ENCODE measurements at places on chromosomes 4 and X. TPM values are rescaled to one million over a fixed set of nuclear protein-coding genes. Genes with fewer than 3 reads are reported as not detected.

DNA sequence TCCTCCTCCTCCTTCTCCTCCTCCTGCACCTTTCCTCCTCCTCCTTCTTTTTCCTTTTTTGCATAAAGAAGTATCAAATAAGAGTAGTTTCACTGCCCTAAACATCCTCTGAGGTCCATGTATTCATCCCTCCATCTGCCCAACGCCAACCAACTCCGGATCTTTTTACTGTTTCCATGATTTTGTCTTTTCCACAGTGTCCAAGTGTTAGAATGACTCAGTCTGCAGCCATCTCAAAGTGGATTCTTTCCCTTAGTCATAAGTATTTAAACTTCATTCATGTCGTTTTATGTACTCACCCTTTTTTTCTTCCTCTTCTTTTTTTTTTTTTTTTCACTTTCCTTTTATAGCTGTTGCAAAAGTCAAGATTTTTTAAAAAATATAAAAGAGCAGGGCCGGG, 12.9 kb downstream of the CSF2RA start:
- DNase-seq, result no peak

Gene MAGEA12
- not detected for total RNA-seq

DNA sequence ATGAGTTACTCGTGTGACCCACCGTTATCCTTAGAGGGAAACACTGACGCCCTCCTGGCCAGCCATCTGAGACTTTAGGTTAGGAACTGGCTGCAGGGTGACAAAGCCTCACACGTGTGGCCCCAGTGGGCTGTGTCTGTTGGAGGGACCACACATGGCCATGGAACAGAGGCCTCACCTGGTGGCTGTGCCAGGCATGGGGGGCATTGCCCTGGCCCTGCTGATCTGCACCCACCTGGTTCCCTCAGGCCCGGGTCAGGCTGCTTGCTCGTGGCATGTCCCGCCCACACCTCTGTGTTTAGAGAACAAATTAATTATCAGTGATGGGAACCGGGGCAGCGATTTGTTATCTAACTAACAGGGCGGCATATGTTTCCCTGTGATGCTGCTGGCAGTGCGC, 100.9 kb upstream of the PSAPL1 start:
- no peak for DNase-seq

Gene RAB33A
- 9.7 TPM for total RNA-seq

- DNase-seq, result no peak
Observed at GRCh38 chrX:143664302-143664701, 28.4 kb upstream of the SLITRK4 start.

Gene MSX1
- not detected for total RNA-seq

Gene FREM3
- not detected for total RNA-seq

DNA sequence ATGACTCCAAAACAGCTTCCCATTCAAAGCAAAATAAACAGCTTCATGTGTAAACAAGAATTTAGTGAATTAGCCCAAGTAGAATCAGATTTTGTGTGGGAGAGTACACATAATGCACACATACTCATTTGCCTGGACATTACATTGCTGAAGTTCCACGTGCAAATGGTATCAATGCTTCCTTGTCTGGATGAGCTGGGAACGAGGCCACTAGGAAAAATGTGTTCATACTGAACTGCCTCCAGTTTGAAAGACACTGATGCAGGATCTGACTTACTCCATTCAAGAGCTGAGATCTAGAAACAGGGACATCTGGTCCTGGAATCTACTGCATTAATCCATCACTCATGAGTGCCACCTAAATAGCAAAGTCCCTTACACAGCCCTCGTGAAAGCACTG, 228.0 kb downstream of the APBB2 start:
- no peak for DNase-seq

DNA sequence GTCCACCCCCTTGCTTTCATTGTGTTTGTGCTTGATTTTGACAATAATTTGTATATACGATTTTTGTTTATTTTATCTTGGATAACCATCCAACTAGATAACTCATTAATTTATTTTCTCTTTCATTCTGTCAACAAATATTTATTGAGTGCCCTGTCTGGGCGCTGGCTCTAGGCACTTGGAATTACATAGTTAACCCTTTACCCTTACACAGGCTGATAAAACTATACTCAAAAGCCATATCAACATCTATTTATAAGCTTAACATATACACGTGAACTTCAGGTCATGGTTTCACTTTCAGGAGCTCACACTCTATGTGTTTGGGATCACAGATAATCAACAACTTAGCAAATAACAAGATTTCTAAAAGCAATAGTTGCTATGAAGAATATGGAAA, 226.3 kb upstream of the PPARGC1A start:
- DNase-seq, result no peak

- no peak for DNase-seq
Observed at GRCh38 chr4:160514126-160514525, 1411.2 kb downstream of the RAPGEF2 start.

Gene PFKFB1
- 0.25 TPM for total RNA-seq

DNA sequence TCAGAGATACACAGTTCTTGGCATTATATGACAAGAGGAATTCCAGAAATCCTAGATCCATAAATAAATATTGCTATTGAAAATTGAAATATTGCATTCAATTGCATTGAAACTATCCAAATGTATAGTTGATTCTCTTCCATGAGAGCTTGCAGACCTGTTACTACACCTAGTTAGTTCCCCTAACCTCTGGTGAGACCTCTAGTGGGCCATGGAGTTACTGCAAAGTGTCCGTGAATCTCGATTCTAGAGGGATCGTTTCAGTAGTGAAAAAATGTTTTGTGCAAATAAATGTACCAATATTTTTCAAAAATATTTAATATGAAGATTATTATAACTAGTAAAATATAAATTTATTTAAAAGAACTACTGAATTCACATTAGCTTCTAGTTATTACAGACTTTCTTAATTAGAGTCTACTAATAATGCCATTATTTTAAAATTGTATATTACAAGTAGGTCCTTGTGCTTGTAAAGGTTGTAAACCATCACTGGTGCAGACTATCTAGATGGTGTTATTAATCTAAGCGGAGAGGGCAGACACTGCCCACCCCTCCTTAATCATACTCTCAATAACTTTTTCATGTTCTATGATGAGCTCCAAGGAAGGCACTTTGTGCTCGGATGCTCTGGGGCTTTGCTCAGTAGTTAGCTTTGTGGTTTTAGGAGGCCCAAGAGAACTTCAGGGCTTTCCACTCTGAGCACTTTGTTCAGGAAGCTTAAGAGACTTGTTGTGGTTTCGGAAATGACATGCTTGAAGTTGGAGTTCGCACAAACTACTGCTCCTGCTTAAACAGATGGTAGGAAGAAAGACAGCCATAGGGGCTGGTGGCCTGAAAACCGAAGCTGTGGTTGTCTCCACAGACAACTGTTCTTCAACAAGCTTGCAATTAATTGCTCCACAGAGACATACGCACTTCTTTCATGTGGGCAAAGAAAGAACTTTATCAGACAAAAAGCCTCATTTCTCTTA, 42.8 kb downstream of the IL21 start:
- DNase-seq, result peak; percentile 34

- DNase-seq, result no peak
Observed at GRCh38 chr4:2292646-2293108, 30.8 kb upstream of the MXD4 start.

- DNase-seq, result no peak
Observed at GRCh38 chr4:140756319-140757231, at the start of gene TBC1D9. TSS of gene TBC1D9 (minus strand) at chr4:140756385. CDS start at chr4:140756045, 340 bp downstream.

DNA sequence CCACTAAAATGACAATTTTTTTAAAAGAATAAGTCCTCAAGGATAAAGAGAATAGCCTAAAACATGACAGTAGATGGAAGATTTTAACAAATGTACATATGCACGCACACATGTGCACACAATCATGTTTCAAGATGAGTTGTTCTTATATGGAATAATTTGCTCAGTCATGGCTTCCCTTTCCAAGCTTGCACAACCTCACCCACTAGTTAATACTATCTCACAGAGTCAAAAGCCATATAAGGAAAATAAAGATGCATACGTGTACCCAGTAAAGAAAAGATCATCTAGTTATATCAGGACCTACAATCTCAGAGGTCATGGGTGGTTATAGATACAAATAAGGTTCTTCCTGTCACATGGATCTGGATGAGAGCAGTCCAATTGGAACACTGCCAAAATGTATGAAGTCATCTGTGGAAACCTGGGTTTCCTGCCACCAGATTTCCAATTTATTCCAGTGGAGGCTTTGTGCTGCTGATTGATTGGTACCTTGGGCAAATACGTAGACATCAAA, 56.1 kb downstream of the FAM13A start:
- no peak for DNase-seq

- no peak for DNase-seq
Observed at GRCh38 chr4:7252510-7253340, 60.4 kb downstream of the SORCS2 start.

DNA sequence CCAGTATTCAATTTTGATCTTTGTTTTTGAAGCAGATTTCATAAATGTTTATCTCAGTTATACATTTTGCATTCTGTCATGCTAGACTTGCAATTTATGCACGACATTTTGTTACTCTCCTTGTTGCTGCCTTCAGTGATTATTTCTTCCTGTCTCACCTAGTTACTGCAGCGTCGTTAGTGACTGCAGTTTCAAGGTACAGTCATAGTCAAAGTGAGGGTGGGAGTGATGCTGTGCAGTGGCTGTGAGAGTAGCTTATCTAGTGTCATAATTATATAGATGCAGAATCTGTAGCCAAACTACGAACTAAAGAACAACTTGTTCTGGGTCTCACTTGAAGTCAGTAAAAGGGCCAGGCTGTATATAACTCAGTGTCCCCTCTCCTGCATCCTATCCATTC, 69.8 kb downstream of the GPR101 start:
- DNase-seq, result no peak

Gene HERC5
- total RNA-seq, result 13.2 TPM

Gene ALAS2
- not detected for total RNA-seq

DNA sequence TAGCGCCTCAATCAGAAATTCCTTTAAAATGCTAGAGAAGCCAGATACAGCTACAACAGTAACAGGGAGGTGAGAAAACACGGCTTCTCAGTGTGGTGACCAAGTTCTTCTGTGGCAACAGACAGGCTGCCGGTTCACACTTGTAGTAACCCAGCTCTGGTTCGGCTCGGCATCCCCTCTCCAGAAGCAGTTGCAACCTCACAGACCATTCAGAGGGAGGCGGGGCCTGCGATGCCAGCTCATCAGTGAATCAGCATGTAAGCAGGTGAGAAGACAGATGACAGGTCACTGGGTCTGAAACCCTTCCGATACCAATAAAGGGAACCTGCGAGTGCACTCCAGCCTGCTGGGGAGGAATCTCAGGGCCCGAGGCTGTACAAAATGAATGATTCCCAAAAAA, 251.0 kb downstream of the KCNIP4 start:
- DNase-seq, result no peak

DNA sequence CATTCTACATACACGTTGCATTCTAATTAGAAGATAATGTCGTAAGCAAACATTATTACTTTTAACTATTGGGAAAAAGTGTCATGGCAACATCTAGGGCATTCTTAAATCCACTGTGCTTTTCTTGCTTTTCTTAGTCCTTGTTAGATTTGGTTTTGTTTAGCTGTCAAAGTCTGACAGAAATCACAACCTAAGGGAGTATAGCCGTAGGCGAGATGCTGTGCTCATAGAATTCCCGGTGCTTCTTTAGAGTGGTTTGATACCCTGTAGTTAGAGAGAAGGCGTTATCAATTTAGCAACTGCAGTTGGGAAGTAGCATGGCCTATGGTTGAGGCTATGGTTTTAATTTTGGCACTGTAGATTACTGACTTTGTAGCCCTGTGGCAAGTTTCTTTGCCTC, 45.7 kb downstream of the WWC2 start:
- DNase-seq, result no peak

Gene ITGB1BP2
- 2.2 TPM for total RNA-seq

- no peak for DNase-seq
Observed at GRCh38 chr4:1232661-1233621, 16.0 kb downstream of the CTBP1 start.

All from CD8-positive, alpha-beta T cell (primary cell).